ENCODE measurements at places on chromosomes 1 and 21.

DNA sequence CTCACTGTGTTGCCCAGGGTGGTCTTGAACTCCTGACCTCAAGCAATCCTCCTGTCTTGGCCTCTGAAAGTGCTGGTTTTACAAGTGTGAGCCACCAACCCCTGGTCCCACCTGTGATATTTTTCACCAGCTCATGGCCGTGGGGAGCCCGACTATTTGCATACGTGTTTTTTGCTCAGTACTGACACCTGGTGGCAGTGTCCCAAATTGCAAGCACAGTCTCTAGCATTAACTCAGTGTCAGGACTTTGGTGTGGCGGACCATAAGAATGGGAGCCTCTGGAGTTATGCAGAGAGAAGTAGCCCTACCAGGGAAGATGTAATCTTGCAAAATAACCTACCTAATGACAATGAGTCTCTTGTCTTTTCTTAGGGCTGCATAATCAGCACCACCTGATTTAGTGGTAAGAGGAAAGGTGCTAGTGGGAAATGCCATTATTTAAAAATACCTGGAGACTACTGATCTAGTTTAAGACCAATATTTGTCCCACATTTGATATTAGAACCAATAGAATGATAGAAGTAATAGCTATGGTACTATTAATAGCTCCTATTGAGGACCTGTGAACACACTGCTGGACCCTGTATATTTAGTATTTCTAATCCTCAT lies 305.4 kb downstream of the DISC1 start:
- no peak for DNase-seq

DNA sequence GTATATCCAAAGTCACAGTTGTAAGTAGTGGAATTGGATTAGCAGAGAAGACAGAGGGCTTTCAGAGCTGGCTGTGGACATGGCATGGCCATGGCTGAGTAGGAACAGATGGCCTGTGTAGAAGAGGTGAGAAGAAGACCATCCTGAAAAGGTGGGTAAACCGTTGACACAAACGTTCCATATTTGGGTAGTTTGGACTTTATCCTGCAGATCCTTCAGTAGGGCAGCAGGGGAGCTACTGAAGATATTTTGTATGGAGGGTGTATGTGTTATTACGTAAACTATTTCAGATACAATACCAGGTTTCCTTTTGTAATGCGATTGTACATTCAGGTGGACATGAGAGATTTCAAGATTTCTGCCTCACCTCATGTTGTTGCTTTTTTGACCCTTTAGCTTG lies 1.6 kb downstream of the UTP11 start:
- no peak for DNase-seq

DNA sequence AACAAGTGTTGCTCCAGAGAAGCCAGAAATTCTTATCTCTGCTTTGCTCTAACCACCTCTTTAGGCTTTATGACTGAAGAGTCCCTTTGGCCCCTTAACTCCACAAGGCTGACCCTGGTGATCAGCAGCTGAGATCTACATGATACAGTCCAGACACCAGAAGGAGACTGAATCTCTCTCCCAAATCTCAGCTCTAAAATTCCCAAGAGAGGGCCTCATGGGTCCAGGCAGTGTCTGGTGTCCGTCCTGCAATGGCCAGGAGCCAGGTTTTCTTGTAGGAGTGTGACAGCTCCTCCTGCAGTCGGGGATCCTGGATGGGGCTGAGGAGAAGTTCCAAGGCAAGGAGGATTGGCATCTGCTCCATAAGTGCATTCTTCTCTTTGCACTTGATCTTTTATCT lies 35.3 kb downstream of the L1TD1 start:
- no peak for DNase-seq

DNA sequence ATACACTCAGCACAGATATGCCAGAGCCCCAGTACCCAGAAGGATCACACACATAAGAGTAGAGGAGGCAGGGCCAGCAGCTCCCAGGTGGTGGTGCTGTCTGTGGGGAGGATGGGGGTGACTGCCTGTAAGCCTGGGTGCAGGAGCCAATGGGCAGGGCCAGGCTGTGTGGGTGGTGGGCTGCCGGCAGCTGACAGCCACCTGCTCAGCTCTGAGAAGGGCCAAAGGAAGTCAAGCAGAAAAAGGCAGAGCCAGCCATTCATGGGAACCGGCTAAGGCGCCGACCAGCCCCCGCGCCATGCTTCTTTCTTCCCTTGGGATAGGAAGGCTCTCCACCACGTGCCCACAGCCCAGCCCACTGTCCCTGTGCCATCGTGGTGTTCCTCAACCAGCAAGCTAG lies 14.1 kb downstream of the PIK3C2B start:
- DNase-seq: no peak

GRCh38 chr1:103447471-103447870 lies 78.0 kb upstream of the RNPC3 start:
- DNase-seq: no peak

GRCh38 chr1:160166166-160166868 lies 14.9 kb downstream of the ATP1A4 start:
- DNase-seq: no peak

- DNase-seq: no peak
These were observed 91.9 kb downstream of the COLGALT2 start for GRCh38 chr1:183945428-183946319.

- DNase-seq: no peak
These were observed 17.8 kb upstream of the PTGFR start for GRCh38 chr1:78472851-78473496.

- DNase-seq: no peak
These were observed 86.7 kb upstream of the MARK1 start for GRCh38 chr1:220441211-220441610.

- no peak for DNase-seq
These were observed 2.1 kb upstream of the RAB3GAP2 start for GRCh38 chr1:220274251-220274855.

GRCh38 chr1:156608981-156609380 lies 7.7 kb upstream of the GPATCH4 start:
- DNase-seq: peak; percentile 62

- no peak for DNase-seq
These were observed 17.7 kb upstream of the AGPAT3 start for GRCh38 chr21:43847301-43847700.

- DNase-seq: no peak
These were observed 139.2 kb upstream of the GPR52 start for GRCh38 chr1:174308604-174309003.

- no peak for DNase-seq
These were observed 69.6 kb downstream of the PIK3R3 start for GRCh38 chr1:46062651-46063319.

DNA sequence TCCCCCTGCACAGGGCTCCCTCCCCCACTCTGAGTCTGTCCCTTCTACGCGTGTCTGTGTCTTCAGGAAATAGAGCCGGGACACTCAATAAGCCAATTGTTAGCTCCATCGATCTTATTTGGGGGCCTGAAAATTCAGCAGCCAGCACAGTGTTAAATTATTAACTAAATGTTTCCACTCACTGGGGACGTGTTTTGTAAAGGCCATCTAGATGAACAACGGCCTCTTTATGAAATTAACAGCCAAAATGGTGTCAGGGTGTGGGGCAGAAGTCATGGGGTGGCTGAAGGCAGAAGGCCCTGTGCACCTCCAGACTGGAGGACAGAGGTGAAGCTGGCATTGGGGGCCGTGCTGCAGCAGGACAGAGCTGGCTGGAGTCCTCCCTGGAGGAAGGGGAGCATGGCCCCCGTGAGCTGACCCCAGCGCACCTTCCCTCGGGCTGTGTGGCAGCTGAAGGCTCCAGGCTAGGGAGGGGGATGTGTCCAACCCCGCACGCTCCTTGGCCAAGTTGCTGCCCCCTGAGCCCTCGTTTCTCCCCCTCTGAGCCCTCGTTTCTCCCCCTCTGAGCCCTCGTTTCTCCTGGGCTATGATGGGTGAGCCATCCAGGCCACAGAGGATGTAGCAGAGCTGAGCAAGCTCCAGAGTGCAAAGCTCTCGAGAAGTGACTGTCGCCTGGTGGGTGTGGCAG lies 113.8 kb upstream of the ARHGEF16 start:
- no peak for DNase-seq

DNA sequence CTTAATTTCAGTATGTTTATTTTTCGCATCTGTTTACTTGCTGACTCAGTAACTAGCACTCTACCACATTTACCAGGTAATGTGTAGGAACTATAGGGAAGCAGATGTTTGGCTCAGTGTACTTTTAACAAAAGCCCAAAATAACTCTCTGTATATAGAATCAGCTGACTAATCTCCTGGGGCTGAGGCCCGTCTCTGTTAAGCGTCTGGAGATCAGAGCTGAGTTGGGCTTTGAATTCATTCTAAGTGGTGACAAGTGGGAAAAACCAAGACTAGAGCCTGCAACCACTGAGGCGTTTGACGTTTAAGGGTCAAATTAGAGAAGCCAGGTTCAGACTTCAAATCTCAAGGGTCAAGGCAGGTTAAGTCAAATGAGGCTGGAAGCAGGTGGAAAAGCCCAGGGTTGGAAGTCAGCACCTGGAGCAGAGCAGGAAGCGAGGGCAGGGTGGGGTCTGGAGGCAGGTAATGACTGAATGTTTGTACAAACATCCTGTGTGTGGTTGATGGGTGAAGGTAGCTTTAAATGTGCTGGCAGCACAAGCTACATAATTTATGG lies 56.8 kb upstream of the LYST start:
- DNase-seq: no peak

GRCh38 chr1:198893763-198894444 lies 255.1 kb downstream of the PTPRC start:
- DNase-seq: no peak

DNA sequence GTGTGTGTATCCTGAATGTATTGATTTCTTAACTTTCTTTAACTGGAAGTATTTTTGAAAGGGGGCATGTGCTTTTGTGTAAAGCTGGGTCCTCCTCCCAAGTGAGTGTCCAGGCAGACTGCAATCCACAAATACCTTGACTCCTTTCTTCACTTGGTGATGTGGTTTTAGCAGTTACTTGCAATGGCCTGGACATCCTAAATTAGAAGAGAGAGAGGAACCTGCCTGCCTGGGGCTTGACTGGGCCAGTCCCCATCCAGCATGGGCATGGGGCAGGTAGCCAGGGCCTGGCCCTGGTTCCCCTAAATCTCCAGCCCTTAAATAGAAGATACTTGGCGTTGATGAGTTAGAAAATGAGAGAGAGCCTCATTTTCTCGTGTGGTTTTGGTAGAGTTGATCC lies 159.7 kb downstream of the PGBD5 start:
- no peak for DNase-seq

DNA sequence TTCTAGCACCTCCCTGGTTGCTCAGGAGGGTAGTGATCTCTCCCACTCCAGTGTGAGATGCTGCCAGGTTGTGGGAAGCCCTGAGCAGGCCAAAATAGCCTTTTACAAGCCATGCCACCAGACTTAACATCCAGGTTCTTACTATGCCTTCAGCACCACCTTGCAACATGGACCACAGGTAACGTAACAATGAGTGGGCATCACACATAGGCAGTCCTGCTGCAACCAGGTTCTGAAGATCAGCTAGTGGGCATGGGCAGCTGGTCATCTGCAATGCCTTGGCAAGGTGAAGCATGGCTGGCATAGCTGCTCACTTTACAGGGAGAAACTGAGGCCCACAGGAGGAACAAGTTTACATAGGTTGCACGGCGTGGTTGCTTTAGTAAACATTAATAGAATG lies 40.7 kb downstream of the DHCR24 start:
- no peak for DNase-seq

DNA sequence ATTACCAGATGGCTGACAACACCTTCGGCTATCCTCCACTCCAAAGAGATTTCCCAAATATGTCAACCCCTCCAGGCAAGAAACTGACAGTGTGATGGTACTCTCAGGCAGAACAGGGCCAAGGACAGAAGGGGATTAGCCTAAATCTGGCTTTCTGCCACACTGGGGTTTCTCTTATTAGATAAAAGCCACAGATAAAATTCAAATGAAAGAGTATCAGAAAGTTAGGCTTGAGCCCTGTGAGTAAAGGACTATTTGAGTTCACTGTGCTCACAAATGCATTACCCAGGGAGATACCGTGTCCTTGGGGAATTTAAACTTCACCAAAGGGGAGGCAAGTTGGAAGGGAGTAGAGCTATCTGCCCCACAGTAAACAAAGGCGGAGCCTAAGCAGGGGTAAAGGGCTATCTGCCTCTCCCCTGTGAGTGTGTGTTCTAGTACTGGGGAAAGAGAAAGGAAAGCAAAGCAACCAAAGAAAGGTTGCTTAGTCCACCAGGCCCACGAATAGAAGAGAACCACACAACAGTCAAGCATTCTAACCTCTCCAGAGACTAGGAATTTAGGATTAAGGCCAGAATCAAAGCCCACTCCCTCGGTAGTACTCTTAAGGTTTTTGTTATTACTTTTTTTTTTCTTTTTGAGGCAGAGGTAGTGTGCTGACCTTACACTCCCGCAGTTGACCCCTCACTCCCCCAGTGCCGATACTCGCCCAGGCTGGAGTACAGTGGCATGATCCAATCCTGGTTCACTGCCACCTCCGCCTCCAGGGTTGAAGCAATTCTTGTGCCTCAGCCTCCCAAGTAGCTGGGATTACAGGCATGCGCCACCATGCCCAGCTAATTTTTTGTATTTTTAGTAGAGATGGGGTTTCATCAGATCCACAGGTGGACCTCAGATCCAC lies 12.7 kb downstream of the TPM3 start:
- DNase-seq: no peak

DNA sequence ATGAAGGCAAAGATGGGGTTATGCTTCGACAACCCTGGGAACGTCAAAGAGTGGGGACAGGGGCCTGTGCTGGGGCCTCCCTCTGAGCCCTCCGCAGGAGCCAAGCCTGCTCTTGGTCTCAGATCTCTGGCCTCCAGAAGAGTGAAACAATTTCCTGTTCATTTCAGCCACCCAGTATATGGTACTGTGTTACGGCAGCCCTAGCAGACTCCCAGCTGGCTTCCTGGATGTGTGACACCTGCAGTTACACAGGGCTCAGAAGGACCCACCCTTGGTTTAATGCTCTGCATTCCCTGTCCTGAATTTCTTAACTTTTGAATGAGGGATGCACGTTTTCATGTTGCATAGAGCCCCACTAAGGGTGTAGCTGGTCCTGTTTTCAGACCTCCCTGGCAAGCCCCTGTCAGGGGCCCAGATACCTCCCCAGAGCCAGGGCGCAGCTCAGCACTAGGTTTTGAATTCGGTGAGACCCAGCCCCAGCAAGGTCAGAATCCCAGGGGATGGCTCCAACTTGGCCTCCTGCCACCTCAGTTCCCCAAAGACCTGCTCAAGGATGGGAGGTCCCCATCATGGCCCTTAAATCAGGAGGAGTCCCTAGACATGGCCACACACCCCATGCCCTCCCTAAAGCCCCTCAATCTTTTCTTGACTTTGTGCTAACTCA lies 79.0 kb upstream of the IFFO2 start:
- DNase-seq: no peak

GRCh38 chr1:208335371-208336136 lies 91.4 kb upstream of the PLXNA2 start:
- DNase-seq: no peak

DNA sequence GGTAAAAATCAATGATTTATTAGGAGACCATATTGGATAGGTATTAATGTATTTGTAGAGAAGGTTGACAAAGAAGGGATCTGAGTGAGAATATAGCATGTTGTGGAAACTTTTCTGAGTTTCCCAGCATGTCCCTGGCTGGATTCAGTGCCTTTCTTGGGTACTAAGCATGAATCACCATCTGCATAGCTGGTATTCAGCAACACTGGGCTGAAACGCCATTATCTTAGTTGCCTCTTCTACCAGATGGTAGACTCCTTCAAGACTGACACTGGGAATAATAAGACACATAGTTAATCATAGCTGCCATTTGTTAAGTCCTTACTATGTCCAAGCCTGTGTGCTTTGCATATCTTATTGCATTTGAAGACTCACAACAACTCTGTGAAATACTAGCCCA lies 45.5 kb downstream of the ATP5PF start:
- DNase-seq: no peak

- no peak for DNase-seq
These were observed 890.2 kb upstream of the NCAM2 start for GRCh38 chr21:20108016-20108415.
